ENCODE measurements at places on chromosomes 13 and 19.
A peak's percentile ranks its signal among the peaks of the same experiment; 100 is the strongest.

GRCh38 chr13:54636231-54636630 lies 1607.6 kb downstream of the OLFM4 start:
- DNase-seq: no peak

GRCh38 chr13:89936256-89936655 lies 1411.2 kb upstream of the MIR17HG start:
- DNase-seq: no peak

GRCh38 chr13:87244256-87244890 lies 426.8 kb upstream of the SLITRK5 start:
- DNase-seq: no peak

GRCh38 chr13:21673539-21673788 lies 2.6 kb downstream of the FGF9 start:
- no peak for DNase-seq

- DNase-seq: no peak
Observed at GRCh38 chr13:92963029-92963428, 263.6 kb upstream of the GPC6 start.

GRCh38 chr19:14073261-14073924 lies 807 bp downstream of the MISP3 start:
- peak; percentile 22 for DNase-seq

DNA sequence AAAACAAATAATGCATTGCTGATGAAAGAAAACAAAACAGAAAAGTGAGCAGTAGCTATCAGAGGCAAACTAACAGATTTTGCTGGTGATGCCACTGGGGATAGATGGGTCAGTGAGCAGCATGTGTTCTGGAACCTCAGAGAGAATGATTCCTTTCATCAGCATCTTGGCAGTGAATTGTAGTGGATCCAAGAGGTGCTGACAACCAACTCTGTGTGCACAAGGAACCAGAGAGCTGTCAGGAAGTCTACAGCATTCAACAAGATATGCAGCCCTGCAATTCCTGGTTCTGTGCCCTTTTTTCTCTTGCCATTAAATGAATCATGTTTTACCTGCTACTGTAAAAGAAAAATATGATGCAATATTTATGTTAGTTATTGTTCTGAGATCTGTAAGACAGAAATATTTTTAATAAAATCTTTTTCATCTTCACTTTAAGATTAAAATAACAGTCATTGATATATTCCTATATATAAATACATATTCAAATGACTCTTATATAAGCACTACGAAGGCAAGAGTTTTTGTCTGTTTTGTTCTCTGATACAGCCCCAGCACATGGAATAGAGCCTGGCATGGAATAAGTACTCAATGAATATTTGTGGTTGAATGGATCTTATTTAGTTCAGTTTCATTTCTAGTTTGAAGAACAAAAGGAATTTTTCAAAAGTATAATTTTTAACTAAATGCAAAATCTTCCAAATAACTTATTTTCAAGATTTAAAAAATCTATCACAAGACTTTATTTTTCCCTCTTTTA lies 80.8 kb downstream of the FREM2 start:
- DNase-seq: no peak

DNA sequence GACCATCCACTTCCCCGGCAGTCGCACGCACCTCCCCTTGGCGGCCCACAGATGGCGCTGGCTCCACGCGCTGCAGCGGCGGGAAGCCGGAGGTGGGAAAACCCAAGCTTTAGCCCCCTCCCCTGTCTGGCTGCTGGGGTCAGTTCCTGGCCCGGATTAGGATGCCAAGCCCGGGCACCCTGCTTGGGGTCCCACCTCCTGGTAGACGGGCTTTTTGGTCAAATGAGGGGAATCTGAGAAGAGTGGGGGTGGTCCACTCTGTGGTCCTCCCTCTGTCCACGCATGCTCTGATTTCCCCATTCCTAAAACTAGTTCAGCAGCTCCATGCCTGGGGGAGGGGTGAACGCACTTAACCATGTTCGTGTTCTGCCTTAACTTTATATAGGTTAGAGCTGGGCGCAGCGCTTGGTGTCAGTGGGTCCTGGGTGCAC lies 8.1 kb upstream of the ADGRE2 start:
- DNase-seq: no peak

GRCh38 chr19:38678891-38679494 lies 31.5 kb downstream of the ACTN4 start:
- no peak for DNase-seq

- DNase-seq: no peak
Observed at GRCh38 chr13:112679381-112679780, 10.5 kb upstream of the ATP11A start.

DNA sequence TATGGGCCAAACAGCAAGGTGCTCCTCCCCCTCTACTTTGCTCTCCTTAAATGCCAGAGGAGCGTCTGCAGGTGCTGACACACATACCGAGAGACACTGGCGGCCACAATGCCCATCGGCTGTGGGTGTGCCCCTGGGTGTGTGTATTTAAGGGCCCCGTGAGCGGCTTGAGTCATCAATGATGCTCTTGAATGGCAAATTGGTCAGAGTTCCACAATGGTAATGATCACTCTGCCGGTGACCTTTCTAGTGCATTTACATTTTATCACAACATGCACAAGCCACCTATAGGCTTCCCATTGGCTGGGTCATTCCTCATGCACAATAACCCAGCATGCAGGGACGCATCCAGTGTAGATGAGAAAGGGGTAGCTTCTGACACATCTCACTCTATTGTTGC lies 124.8 kb downstream of the ZNF536 start:
- no peak for DNase-seq

GRCh38 chr13:23797276-23797903 lies 91.8 kb downstream of the MIPEP start:
- no peak for DNase-seq

DNA sequence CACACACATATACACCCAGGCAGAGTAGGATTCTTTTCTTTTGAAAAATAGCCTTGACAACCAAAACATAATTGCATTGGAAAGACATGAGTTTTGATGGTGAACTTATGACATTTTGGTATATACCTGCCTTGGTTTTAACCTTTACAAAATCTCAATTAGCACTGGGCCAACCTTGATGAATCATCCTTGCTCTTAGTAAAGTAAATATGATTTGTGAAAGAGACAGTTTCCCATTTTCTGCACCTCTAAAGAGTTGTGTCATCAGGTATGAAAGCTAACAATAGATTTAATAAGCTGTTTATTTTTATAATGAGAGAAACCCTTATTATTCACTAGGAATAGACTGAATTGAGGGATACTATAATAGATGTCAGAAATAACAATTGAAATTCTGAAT lies 15.7 kb upstream of the ENOX1 start:
- no peak for DNase-seq

GRCh38 chr13:22644941-22645340 lies 535.8 kb upstream of the SGCG start:
- no peak for DNase-seq

- DNase-seq: no peak
Observed at GRCh38 chr13:111976474-111977178, 90.3 kb upstream of the SOX1 start.

DNA sequence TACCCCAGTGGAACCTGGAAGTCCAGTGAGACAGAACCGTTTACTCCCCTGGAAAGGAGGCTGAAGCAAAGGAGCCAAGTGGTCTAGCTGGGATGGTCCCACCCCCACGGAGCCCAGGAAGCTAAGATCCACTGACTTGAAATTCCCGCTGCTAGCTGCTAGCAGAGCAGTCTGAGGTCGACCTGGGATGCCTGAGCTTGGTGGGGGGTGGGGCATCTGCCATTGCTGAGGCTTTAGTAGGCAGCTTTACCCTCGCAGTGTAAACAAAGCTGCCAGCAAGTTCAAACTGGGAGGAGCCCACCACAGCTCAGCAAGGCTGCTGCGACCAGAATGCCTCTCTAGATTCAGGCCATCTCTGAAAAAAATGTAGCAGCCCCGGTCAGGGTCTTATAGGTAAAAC lies 437.0 kb downstream of the SUCLA2 start:
- DNase-seq: no peak

GRCh38 chr13:99266827-99267226 lies 8.6 kb upstream of the GPR18 start:
- no peak for DNase-seq

- DNase-seq: no peak
Observed at GRCh38 chr13:48866249-48866648, 109.5 kb upstream of the FNDC3A start.
